Smooth muscle cell of bladder (primary cell): ENCODE measurements at places on chromosomes 2 and 18. TPM values are rescaled to one million over a fixed set of nuclear protein-coding genes. Genes with fewer than 3 reads are reported as not detected.

The CREB1 gene
- 31.7 and 36.3 TPM in 2 replicates for total RNA-seq

The IL36RN gene
- 0.09 TPM in 1 of 2 replicates, not detected in the other for total RNA-seq

The GAL3ST2 gene
- total RNA-seq: 0.18 TPM in 1 of 2 replicates, not detected in the other

The RAB6C gene
- total RNA-seq: not detected in 2 replicates

The MROH2A gene
- under 0.01 and 0.14 TPM in 2 replicates for total RNA-seq

The GKN2 gene
- not detected in 2 replicates for total RNA-seq

The CHRNG gene
- total RNA-seq: not detected in 2 replicates

The ACKR3 gene
- total RNA-seq: 23.9 and 44.9 TPM in 2 replicates

The EVA1A gene
- 13.2 and 13.4 TPM in 2 replicates for total RNA-seq

The FNDC4 gene
- 11.9 and 14.0 TPM in 2 replicates for total RNA-seq

The SOCS6 gene
- 49.5 and 54.5 TPM in 2 replicates for total RNA-seq

The SPATA3 gene
- total RNA-seq: not detected in 2 replicates

The ANKRD39 gene
- 6.3 and 6.4 TPM in 2 replicates for total RNA-seq

The DPP4 gene
- 235 and 251 TPM in 2 replicates for total RNA-seq

The HOXD12 gene
- not detected in 2 replicates for total RNA-seq

The IL37 gene
- total RNA-seq: not detected in 2 replicates

The ZC3H15 gene
- total RNA-seq: 60.2 and 65.9 TPM in 2 replicates

The CFAP53 gene
- total RNA-seq: 0.71 and 0.74 TPM in 2 replicates

The EGR4 gene
- total RNA-seq: not detected in 2 replicates

The CD8B gene
- not detected in 2 replicates for total RNA-seq

The CABLES1 gene
- total RNA-seq: 9.4 and 17.5 TPM in 2 replicates

The KRTCAP3 gene
- total RNA-seq: 0.18 TPM in 1 of 2 replicates, not detected in the other

The ANKRD30BL gene
- total RNA-seq: not detected in 2 replicates

The SIX2 gene
- under 0.01 and 0.18 TPM in 2 replicates for total RNA-seq

The GALR1 gene
- not detected in 2 replicates for total RNA-seq

The IMP4 gene
- total RNA-seq: 84.8 and 97.4 TPM in 2 replicates

The SRD5A2 gene
- not detected in 2 replicates for total RNA-seq

The MOCOS gene
- total RNA-seq: 10.9 and 11.0 TPM in 2 replicates
